Renal cortical epithelial cell (primary cell): ENCODE measurements at places on chromosomes 13 and 19.
A peak's percentile ranks its signal among the peaks of the same experiment; 100 is the strongest.

DNA sequence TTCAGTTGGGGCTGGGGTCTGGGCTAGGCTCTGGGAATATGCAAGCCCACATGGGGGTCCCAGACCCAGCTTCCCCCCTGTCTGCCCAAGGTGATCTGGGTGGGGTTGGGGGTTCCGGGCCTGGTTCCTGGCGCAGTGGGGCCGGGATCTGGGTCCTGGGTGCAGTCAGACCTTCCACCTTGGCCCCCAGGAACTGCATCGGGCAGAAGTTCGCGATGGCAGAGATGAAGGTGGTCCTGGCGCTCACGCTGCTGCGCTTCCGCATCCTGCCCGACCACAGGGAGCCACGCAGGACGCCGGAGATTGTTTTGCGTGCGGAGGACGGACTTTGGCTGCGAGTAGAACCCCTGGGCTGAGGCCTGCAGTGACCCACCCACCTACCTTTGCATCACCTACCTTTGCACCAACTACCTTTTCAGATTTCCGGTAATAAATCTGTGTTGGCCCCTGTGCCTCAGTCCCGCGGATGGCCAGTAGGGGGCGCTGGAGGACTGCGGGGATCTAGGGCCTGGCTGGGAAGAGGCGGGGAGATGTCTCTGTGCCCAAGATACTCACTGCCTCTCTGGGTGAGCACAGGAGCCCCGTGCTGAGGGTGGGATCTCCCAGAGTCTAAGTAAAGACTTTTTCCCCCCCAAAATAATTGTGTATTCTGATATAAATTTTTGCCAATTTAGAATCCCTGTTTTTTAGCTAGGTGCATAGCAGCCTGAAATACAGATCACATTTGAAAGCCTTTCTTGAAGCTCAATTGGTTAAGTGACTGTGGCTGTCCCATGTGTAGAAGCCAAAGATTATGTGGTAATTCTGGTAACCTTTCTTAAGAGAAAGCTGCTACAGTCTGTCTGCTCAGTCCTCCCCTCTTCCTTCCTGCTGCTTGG, 11.5 kb upstream of the CYP4F3 start:
- peak; percentile 20 for DNase-seq

DNA sequence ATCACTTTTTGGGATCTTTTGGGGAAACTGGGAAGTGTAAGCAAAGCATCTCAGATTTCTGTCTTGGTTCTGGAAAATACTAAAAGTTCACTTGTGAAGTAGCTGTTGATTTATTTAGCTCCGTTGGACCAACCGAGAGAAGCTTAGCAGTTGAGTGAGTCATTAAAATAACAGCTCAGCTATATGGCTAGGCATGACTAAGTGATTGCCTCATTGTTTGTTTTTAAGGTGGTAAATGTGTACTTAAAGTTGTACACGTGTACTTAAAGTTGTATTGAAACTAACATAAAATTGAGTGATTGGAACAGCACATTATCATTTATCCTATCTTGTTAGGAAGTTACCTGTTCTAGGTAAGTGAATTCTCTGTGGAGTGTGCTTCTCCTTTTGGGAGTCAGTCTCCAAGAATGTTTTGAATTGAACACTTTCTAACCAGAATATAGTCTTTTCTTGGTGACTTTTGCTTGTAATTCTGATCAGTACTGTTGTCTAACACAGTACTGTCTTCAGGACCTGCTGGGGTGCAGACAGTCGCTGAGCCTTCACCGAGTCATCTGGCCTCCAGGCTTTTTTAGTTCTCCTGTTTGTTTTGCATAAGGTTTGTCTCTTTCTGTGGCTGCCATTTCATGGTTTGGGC, 2.9 kb upstream of the DCUN1D2 start:
- peak; percentile 99 for DNase-seq

DNA sequence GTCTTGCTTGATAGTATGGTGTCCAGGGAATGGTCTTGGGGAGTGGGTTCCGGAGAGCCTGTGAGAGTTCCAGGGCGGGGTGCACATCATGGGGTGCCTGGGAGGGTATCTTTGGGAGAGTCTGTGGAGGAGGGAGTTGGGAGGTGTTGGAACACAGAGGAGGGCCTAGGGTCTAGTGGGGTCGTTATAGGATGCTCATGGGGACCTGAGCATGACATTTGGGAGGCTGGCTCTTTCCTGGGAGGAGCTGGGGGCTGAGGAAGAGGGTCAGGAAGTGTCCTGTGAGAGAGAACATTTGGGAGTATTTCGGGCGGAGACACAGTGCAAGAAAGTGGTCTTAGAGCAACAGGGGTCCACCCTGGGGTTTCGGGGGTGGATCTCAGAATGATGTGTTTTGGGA, 2.7 kb downstream of the ACTL9 start:
- DNase-seq = no peak

GRCh38 chr19:1864480-1865171, 1.2 kb upstream of the KLF16 start:
- DNase-seq = no peak

GRCh38 chr19:24052811-24053210, 34.2 kb upstream of the ZNF254 start:
- DNase-seq = no peak

DNA sequence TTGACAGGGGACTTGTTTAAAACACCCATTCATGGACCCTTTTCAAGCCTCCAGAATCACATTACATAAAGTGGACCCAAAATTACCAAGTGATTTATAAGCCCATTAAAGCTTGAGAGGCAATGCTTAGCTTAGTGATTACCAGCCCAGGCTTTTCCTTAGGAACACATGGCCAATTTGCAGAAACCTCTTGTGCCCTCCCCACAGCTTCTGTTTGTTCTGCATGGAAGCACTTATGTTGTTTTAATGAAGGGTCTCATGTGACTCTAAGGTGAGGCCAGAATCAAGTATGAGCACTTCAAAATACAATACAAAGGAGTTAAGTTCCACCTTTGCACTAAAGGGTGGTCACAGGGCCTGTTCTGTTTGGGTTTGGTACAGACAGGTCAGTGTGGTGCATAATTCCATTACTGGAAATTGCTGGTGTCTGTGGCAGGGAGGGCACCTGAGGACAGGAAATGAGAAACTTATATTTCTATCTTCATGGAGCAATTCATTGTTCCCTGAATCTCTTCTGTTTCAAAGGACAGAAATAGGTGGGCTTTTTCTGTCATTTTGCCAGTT, 15.3 kb downstream of the ZNF486 start:
- peak; percentile 39 for DNase-seq

GRCh38 chr19:49229416-49229815, 71.8 kb downstream of the TRPM4 start:
- DNase-seq = no peak

- DNase-seq = no peak
Observed at GRCh38 chr13:43411741-43412140, 375.0 kb downstream of the ENOX1 start.

DNA sequence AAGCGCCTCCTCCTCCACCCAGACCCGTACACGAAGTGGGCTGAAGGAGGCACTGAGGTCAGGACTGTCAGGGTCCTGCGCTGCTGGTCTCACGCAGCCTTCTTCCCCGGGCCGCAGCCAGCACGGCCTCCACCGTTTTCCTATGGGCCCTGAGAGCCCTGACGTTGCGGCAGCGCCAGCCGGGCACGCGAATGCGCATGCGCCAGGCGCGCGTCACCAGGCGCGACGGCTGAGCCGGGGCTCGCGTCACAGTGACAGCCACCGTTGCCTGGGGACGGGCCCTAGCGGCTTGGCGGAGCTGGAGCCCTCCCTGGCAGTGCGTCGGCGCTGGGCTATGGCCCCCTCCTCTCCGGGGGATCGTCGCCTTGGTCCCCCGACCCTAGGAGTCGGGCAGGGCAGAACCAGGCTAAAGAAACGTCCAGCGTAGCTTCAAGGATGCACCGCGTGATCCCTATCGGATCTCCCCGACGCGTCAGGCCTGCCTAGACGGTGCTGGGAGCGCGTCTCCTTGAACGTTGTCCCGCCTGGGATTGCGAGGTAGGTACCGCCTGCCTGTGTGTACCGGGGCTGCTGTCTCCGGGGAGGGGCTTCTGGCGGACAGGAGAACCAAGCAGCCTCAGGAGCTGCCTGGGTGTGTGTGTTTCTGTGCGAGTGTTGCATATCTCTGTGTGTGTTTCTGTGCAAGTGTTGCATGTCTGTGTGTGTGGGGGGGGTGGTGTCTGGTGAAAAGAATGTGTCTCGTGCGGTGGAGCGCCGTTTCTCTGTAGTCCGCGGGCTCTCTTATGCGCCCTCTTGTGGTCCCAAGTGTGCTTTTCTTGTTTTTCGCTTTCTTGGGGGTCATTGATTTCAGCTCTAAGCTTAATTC, 43.2 kb downstream of the ZNF571 start:
- DNase-seq = peak; percentile 13

DNA sequence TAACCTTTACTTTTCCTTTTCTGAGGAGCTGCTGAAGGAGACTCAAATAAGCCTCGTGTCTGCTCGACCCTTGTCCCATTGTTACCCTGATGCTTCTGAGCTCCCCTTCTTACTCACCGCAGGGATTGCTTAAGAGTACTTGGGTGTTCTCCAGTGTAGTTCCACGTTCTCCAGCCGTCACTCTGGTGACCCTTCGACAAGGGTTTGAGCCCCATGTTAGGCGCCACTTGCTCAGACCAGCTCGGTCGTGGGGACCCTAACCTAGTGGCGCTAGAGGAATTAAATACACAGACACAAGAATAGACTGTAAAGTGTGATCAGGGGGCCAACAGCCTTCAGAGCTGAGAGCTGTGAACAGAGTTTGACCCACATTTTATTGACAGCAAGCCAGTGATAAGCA, 10.3 kb downstream of the ZNF480 start:
- no peak for DNase-seq

- peak; percentile 96 for DNase-seq
Observed at GRCh38 chr13:44312834-44313551, 60.6 kb upstream of the SERP2 start.

DNA sequence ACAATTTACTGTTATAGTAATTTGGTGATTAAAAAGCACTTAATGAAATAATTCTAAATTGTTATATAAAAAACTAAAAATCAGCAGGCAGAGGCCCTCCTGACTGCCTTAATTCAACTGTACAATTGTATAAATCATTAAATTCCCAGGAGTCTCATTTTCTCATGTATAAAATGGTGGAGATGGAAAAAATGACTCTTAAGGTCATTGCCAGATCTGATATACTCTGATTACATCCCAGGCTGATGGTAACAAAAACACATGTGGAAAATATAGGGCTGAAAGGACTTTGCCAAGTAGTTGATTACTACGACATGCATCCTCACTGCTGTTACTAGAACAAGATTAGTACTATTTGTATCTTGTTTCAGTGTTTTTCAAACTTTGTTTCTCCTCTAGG, 1020.0 kb upstream of the SLC10A2 start:
- DNase-seq = no peak

DNA sequence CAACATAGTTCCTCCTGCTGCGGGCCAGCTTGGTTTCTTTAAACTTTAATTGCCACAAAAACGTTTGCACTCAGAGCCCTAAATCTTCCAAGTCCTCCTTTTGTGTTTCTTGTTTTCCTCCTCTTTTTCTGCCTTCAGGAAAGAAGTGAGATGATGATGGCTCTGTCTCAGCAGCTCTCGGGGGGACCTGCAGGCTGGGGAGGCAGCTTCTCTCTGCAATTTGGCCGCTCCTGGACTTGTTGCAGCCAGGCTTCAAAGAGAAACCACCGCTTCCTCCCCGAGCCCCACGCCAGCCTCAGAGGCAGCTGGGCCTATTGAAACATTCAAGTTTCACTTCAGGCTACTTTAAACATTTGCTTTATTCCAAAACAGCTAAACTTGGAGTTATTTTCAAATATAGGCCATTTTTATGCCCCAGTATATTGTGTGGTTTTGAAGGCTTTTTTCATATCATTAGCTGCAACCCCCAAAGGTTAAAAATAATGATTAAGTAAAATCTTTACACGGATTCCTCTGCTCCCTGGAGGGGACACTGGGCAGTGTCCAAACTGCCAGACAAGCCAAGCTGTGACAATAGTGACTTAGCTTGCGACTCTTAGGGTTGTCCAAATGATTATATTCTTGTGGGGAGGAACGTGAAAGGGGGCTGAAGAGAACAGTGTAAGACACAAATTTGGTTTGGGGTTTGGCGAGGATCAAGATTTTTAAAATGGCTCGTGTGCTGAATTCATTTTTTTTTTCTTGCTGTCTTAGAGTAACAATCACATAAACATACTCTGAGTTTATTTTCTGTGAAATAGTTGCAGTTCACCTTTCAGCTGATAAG, 330.8 kb downstream of the DLEU7 start:
- DNase-seq = no peak

DNA sequence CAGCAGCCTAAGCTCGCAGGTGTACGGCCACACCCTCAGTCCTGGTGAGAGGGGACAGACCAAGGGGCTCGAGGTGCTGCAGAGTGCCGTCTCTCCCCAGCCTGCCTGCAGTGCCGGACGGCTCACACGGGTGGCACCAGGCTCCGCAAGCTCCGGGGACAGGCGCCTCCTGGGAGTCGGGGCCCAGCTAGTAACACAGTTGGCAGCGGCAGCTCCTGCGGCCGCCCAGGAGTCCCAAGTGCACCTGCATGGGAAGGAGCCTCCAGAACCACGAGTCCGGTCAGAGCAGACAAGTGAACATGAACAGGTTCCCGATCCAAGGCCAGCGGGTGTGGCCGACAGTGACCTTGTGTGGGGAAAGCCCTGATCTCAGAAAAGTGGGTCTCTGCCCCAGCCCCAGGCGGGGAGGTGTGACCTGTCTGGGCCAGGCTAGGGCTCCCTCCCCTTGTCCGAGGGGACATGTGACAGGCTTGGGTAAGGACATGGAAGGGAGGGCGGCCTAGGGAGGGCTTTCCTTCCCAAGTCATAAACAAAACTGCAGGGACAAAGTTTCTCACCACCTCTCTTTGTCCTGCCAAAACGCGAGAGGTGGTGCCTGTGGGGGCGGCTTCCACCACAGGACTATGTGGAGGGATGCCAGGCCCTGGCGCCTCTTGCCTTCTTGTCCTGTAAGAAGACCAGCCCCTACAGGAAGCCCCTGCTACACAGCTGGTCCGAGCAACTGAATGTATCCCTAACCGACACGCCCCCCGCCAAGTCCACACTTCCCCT, 46.5 kb downstream of the MLLT1 start:
- DNase-seq = no peak

DNA sequence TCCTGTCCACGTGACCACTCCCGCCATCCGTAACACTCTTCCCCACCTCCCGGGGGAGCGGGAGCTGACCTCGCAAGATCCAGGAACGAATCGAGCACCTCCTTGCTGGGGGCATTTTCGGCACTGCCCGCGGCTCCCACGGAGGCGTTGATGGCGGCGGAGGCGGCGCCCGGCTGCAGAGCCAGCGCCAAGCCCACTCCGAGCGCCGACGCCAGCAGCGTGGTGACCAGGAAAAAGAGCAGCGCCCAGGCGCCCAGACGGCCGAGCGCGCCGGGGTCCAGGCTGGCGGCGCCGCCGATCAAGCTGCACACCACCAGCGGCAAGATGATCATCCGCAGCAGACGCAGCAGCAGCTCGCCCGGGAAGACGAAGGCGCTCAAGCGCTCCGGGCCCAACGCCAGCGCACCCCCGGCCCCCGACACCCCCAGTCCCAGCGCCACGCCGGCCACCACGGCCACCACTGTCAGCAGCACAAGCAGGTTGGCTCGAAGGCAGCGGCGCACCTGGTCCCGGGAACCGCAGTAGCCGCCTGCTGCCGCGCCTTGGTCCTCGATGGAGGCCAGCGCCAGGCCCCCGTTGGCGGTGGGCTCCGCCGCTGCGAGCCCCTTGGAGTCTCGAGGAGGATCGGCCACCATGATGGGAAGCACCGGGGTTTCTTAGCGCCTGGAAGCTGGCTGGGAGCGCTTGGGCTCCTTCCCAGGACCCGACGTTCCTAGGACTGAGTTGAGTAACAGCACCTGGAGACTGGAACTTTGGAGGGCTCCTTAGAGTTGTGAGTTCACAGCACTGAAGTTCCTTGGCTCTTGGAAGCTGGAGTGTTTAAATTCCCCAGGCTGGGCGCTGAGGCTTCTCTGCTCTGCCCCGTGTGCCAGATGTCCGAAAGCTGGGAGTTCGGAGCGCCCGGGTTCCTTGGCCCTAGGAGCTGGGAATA, 798 bp downstream of the SLC1A5 start:
- peak; percentile 46 for DNase-seq

GRCh38 chr13:106182404-106182803, 353.1 kb downstream of the EFNB2 start:
- DNase-seq = peak; percentile 93
